Nephron progenitor cell (in vitro differentiated cells): ENCODE measurements at places on chromosomes 1 and 21.
A peak's percentile ranks its signal among the peaks of the same experiment; 100 is the strongest.

GRCh38 chr1:108584428-108584856 lies 24.5 kb downstream of the EEIG2 start:
- no peak for DNase-seq

DNA sequence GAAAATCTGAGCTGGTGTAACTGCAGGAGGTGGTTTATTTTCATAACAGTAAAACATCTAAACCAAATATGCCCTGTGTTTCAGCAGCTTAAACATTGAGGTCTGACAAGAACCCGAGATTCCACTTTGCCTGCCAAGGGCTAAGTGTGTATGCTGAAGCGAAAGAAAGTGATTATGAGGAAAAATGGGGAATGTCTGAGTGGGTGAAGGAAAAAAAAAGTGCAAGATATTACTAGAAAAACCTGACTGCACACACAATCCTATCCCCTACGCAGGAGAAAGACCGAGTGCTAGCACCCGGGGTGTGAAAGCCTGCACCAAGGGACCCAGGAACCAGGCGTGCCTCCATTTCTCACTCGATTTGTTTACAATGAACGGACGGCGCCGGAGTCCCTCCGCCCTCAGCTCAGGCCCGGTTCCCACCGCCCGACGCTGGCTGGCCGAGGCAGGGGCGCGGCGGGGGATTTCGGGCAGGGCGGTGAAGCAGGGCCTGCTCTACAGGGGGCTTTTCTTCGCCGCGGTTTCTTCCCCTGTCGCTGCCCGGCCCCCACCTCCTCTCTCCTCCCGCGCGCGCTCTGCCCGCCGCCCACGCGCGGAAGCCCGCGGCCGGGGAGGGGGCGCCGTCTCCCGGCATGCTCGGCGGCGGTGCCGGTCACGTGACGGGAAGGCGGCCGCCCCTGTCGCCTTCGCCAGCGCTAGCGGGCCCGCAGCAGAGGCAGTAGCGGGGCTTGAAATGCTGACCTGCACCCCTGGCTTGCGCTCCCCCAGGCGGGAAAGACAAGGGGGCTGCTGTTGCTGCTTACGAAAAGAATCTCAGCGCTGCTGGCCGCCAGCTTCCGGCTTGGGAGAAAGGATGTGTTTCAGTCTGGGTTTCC lies 35.9 kb downstream of the ITPKB start:
- peak; percentile 71 for DNase-seq

- DNase-seq, result no peak
Measured at GRCh38 chr1:181135815-181136737, 47.6 kb downstream of the IER5 start.

- DNase-seq, result peak; percentile 28
Measured at GRCh38 chr1:217403026-217403720, 227.7 kb downstream of the GPATCH2 start.

DNA sequence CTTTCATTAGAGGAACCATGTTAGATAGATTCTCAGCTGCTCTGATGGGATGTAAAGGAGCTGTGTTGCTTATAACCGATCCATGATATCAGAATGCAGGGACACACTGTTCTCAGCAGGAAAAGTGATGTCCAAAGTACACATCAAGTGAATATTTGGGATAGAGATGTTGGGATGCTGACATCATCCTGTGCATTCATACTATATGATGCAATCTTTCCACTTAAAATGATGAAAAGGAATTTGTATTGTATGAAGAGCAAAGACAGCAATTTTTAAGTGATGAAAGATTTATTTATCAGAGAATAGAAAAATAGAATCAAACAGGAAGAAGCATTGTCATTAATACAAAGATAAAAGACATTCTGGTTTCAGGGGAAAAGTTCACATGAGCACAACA lies 110.1 kb downstream of the ERG start:
- no peak for DNase-seq

DNA sequence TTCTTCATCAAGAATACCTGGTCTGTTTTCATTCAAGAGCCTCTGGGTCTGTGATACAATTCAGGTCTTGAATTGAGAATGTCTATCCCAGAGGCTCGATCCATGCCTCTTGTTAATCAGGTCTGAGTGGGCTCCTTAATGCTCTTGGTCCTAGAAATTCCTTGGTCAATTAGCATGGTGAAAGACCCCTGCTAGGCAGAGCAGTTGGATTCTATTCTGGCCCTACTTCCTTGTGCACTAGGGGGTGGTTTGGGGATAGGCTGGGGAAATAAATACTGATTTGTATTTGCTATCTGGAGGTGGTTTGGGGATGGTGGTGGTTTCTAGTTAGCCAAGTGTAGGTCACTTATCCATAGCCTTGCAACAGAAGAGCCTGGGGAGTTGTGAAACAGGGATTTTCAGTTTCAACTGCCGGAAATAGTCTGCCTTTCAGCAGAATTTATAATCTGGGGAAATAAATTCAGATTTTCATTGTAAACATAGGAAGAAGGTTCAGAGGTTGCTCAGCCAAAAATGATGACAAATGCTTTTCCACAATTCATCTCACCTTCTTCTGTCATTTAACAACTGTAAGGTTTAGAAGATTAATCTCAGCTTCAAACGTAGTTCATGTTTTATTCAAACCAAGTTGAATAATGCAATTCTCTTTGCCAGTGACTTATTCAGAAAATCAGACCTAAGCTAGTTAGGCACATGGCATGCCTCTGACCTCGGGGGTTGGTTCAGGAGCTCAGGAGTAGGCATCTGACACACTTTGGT lies 22.2 kb upstream of the SCAF4 start:
- DNase-seq, result no peak

GRCh38 chr1:50422675-50422945 lies 633 bp downstream of the DMRTA2 start:
- DNase-seq, result peak; percentile 40

DNA sequence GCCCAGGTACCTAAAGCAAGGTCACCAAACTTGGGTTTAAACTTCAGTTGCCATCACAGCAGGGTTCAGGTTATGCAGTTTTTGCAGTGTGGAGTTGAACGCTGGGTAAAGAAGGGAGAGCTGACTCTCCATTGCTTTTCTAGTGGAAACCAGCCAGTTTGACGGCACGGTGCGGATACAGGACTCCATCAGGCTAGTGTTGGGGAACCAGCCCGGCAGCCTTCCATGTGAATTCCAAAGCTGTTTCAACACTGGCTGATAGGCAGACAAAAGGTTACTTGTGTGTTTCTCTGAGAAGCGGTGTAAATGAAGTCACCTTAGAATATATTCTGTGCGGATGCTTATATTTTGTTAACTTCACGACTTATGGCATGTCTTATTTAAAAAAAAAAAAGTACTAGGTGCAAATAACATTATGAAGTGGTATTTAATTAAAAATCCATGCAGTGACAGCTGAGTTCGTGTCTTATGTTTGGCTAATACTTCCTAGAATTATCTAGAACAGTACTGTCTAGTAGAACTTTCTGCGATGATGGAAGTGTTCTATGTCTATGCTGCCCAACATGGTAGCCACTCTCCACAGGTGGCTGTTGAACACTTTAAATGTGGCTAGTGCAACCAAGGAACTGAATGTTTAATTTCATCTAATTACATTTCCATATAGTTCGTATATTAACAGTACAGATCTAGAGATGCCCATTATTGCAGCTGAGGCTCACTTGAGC lies 29.9 kb upstream of the RCAN3 start:
- DNase-seq, result no peak

DNA sequence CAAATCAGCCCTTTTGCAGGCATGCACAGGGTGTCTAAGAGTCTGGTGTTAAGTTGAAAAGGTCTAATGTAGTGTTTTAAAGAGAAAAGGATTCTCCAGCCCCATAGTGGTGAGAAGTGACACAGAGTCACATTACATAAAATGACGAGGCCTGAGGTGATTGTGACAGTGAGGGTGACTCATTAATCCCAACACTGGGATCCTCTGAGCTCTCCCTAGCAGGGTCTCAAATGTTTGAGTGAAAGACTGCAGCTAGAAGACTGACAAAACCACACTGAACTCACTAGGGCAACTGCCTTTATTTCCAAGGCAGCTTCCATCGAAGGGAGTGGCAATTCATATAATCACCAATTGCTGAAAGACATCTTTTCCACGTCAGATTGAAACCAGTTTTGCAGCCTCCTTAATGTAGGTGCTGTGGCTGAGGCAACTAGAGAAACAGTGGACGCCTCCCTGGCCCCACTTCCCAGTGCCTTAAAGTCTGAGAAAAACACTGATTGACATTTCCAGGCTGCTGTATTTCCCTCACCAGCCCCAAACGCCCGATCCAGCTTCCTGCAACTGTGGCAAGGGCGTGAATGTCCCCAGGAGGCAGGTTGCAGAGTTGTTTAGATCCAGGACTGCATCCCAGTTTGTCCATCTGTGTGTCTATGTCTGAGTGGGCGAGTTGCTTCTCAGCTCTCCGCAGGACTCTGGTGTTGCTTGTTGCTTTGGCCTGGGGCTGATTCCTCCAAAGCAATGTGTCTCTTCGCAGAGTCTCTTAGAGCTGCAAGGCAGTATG lies 81.4 kb downstream of the RUNX1 start:
- no peak for DNase-seq

GRCh38 chr1:181424786-181425403 lies 58.4 kb upstream of the CACNA1E start:
- DNase-seq, result peak; percentile 91

DNA sequence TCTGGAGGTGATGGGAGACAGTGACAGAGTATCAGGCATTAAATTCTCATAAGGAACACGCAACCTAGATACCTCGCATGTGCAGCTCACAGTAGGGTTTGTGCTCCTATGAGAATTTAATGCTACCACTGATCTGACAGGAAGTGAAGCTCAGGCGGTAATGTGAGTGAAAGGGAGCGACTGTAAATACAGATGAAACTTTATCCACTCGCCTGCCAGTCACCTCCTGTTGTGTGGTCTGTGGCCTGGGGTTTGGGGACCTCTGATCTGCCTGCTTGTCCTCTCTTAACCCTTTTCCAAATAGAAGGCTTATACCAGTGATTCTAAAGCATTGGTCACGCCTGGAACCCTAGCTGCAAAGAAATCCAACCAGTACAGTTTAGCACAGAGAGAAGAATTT lies 15.3 kb downstream of the GABPA start:
- DNase-seq, result peak; percentile 5

DNA sequence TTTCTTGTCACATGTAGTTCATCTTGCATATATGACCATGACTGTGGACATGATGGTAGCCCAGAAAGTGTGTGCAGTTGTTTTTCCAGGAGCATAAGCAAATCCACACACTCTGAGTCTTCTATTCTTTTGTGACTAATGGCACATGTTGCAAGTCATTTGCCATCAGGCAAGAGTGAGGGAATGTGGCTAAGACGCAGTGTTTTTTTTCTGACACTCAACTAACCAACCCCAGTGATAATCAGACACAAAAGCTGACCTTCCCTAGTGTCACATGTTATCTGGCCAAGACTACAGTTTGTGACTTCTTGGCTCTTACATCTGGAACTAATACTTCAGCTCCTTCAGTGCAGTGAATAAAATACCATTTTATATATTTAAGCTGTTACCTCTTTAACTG lies 108.8 kb downstream of the ITSN1 start:
- no peak for DNase-seq

GRCh38 chr1:197399755-197400521 lies 131.9 kb downstream of the CRB1 start:
- DNase-seq, result peak; percentile 10

GRCh38 chr1:246722720-246723119 lies 1.5 kb upstream of the SCCPDH start:
- no peak for DNase-seq

DNA sequence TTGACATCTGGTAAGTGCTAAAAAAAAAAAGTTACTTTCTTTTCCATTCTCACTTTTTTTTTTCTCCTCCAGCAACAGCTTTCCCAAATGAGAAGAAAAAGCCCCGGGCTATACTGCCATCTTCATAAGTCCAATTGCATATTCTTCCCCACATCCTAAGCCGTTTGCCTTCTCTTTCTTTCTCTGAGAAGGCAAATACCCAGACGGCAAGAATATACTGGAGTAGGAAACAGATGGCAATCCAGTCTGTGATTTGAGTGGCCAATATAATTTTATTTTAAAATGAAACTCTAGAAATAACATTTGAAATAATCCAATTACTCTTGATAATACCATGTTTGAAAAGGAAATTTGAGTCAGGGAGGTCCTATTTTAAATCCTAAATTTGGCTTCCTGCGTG lies 44.6 kb upstream of the GREM2 start:
- DNase-seq, result no peak

- no peak for DNase-seq
Measured at GRCh38 chr1:17697458-17697857, 57.7 kb upstream of the ACTL8 start.

GRCh38 chr1:19858893-19859292 lies 23.3 kb upstream of the OTUD3 start:
- no peak for DNase-seq

DNA sequence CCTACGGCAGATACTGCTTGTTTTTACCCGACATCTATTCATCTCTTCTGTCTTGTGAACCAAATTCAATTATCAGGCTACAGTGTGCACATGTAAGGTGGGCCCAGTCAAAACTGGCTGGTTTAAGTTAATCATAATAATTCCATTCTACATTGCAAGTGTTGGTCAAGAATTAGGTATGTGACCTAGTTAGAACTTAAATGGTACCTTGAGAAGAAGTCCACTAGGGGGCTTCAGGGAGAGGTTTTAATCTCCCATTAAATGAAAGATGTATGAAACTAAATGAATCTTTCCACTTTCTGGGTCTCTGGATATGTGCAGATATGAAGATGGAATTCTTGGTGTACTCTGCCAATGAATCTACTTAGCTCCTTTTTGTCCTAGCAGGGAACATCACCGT lies 187.1 kb downstream of the CDC42BPA start:
- DNase-seq, result no peak

DNA sequence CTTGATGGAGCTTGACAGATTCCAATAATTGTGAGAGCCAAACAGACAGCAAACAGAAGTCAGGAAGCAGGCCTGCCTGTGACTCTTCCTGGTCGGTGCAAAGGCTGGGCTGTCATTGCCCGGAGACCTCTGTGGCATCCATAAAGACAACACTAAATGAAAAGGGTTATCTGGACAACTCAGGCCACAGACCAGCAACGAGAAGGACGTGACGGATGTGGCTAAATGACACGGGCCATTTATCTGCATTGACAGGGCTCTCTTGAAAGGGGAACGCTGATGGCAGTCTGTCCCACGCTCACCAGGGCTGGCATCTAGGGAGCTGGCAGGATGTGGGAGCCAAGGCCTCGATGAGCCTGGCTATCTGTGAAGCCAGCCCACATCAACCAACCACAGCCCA lies 35.0 kb downstream of the HMGB4 start:
- no peak for DNase-seq

- DNase-seq, result no peak
Measured at GRCh38 chr1:227996187-227996950, 10.4 kb upstream of the WNT3A start.

- no peak for DNase-seq
Measured at GRCh38 chr1:210882414-210883221, 251.3 kb downstream of the KCNH1 start.

- no peak for DNase-seq
Measured at GRCh38 chr21:34284666-34285065, 79.1 kb upstream of the KCNE2 start.

- DNase-seq, result no peak
Measured at GRCh38 chr1:238343852-238344251, 453.1 kb upstream of the ZP4 start.
